Type B pancreatic cell (in vitro differentiated cells): ENCODE measurements at places on chromosomes 7 and 10. TPM values are rescaled to one million over a fixed set of nuclear protein-coding genes. Genes with fewer than 3 reads are reported as not detected.

- no peak for DNase-seq
Observed at GRCh38 chr10:95864906-95865813, 42.6 kb upstream of the CC2D2B start.

TASOR2 gene
- total RNA-seq, result 64.1 and 70.1 TPM in 2 replicates

GRCh38 chr7:41305001-41305400, 397.9 kb downstream of the INHBA start:
- no peak for DNase-seq

DNA sequence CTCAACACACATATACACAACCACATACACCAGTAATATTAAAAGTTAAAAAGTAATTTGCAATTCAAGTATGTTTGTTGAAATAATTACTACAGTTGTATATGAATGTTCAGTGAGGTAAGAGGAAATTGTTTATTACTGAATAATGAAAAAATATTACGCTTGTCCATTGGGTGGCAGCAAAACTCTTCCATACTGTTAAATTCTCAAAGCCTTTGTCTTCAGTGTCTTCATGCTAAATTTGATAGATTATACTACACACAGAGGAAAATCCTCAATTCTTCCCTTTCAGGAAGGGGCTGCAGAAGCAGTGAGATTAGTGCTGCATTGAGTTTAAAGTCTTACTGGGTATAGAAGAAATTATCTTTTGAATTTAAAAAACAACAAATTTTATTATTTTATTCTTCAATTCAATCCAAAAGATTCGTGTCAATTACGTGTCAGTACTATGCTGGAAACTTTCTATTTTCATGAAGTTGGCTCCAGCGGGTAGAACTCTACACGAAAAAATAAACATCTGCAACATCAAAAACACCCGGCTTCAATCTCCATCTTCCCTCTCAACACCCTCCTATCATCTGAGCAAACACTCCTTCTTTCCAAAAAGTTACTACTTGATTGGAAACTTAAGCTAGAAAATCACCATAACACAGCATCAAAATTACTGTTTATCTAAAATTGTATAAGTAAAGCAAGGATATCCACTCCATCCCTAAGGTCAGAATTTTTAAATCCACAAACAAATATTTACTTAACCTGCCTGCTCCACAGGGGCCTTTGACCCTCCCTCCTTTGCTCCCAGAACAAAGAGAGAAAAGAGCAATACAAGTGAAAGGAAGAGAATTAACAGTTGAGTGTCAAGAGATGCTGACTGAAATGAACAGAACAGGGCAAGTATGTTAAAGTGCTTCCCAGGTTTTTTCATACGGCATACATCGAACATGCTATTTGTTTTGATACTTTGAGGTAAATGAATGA, 37.0 kb upstream of the TES start:
- no peak for DNase-seq

- DNase-seq, result no peak
Observed at GRCh38 chr10:61001731-61002122, 57.7 kb upstream of the RHOBTB1 start.

DNA sequence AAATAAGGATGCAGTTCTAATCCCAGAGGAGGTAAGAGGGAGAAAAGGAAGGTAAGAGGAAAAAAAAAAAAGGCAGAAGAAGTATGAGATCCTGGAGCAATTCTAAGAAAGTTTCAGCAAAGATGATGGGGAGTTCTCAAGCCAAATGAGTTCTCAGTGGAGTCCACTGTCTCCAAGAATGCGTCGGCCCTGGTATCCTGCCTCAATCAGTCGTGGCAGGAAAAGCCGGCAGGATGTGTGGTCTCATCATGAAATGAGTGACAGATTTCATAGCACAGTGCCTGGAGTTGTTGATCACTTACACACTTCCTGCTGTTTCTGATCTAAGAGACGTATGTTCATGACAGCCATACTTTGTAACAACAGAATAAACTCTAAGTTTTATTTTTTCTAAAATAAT, 554.9 kb downstream of the NXPH1 start:
- no peak for DNase-seq

ARHGEF5 gene
- 17.2 and 51.2 TPM in 2 replicates for total RNA-seq

DNA sequence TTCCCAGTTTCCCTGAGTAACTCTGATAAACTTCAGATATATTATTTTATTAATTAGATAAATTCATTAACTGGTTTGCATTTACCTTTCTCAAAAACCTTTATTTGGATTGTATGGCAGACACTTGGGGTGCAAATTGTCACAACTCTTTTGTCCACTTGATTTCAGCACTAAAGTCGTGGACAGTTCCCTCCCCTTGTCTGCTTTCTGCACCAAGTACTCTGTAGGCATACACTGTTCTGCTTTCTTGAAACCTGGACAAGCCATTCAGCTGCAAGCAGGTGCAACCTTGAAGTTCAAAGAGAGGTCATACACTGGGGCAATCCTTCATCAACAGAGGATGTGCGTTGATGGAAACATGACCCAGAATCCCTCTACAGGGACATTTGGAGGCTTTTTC, 162.9 kb downstream of the ARL5B start:
- DNase-seq, result no peak

DYDC2 gene
- total RNA-seq, result 1.1 TPM in 1 of 2 replicates, not detected in the other

DNA sequence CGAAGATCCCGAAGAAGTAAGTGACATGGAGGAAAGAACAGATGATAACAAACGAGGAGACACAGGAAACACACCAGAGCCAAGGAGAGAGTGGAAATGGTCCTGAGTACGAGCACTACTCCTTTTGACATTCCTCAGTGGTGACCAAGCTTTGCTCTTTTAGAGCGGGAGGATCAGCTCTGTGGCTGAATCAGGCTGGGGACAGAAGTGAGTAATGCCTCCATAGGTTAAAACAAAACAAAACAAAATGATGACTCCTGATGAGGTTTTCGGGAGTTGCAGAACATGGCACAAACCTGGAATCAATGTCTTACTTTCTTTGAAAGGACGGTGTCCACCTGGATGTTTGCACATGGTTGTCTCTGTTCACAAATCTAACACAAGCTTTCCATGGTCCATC, 30.3 kb upstream of the TCF7L2 start:
- no peak for DNase-seq

DNA sequence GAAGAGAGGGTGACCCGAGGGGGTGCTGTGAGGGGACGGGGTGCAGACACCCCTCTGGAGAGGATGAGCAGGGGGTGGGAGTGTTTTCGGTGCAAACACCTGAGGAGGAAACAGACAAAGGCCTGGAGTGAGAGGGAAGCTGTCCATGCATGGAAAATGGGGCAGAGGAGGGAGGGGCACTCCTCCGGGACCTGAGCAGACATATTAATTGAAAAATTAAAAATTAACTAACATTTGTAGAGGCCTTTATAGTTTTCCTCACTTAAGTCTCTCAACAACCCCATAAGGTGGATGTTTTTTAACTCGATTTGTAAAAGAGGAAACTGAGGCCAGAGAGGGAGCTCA, 1.2 kb downstream of the VPS37D start:
- DNase-seq, result no peak

DNA sequence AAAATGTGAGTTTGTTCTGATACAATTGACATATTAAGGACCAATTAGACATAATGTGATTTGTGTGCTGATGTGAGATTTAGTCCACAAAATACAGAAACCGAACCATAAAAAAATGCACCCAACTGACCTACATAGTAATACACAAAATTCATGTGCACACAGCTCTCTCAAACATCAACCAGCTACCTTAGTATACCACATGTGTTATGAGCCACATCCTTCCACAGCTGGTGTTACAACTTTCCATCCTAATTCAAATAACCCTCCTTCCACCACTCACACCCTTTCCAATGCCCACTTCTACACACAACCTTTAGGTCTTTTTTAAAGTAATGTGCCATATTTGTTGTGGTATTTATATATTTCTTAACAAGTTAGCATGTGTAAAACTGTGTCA, 31.7 kb upstream of the C7orf33 start:
- no peak for DNase-seq

DNA sequence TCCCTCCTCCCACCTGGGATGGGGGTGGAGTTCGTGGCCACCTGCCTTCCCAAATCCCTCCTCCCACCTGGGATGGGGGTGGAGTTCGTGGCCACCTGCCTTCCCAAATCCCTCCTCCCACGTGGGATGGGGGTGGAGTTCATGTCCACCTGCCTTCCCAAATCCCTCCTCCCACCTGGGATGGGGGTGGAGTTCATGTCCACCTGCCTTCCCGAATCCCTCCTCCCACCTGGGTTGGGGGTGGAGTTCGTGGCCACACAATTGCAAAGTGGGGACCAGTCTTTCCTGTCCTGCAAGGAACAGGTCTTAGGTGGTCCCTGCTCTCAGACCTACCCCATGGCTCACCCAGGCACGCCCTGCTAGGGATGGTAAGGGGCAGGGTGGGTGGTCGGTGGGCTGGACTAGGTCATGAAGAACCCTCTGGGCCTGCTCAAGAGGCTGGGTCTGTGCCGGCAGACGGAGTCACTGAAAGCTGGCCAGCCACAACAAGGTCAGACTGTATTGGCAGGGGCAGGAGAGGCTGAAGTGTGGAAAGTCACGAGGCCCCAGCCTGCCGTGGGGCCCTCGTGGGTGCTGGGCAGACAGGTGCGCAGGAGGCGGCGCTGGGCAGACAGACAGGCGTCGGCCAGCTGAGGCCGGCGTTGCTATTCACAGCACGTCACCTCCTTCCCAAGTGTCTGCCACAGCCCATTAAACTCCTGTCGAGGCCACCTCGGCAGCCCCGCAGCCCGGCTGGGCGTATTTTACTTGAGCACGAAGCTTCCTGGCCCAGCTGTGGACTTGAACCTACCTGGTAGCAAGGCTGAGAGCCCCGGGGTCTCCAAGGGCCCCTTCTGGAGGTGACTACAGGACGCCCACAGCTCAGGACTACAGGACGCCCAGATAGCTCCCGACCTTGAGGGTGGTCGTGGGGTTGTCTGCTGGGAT, 4.1 kb downstream of the KNDC1 start:
- DNase-seq, result no peak

DNA sequence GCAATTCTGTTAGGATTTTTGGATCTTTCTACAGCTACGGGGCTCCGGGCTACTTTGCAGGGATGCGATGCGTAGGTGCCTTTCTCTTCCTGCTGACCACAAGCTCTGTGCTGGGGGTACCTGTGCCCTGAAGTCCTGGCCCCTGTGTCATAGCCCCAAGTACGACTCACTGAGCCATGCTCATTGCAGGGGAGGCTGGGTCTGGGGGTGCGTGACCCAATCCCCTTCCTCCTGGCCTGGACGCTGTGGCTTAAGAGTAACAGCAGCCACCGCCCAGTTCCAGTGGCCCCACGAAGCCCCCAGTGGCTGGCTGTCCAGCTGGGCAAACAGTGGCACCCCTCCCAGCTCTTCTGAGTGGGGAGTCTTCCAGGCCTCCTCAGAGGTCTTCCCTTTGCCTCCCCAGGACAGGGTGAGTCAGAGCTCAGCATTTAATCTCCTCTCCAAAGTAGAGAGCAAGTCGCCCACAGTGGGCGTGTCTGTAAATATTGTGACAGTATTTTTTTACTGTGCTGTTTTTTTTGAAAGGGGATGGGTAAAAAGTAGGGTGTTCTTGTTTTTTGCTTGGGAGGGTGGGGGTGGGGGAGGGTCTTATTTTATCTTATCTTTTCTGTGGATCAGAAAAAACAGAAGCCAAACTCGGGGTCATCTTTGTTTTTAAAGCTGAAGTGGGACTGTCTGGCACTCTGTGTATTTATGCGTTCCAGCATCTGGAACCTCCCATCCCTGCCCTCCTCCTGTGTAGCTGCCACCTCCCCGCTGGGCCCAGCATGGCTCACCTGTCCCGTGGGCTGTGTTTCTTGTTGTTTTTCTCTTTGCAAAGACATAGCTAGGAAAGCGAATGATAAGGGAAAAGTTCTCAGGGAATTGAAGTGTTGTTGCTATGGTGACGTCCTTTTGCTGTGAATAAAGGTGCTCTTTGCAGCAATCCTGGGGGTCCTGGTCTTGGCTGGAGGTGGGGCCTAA, 8.2 kb downstream of the LFNG start:
- DNase-seq, result no peak

GRCh38 chr7:75928568-75928914, 13.6 kb downstream of the POR start:
- no peak for DNase-seq

ITGB8 gene
- total RNA-seq, result 15.6 and 23.3 TPM in 2 replicates

GJD4 gene
- 0.17 TPM in 1 of 2 replicates, not detected in the other for total RNA-seq

DNA sequence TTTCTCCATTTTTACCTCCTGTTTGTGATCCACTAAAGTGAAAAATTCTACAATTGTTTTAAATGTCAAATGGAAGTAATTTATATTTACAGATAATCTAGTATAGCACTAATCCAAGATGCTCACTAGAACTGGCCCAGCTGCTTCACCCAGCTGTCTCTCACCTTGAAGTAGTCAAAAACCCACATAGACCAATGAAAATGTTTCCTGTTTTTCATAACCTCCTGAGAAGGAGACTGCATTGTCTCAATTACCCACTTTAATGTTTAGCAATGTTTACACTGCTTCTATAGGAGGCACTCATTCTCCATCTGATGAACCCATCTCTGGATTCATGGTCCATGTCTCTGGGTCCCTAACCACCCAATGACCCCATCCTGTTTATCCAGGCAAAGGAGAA, 56.1 kb upstream of the ADO start:
- DNase-seq, result no peak

DNA sequence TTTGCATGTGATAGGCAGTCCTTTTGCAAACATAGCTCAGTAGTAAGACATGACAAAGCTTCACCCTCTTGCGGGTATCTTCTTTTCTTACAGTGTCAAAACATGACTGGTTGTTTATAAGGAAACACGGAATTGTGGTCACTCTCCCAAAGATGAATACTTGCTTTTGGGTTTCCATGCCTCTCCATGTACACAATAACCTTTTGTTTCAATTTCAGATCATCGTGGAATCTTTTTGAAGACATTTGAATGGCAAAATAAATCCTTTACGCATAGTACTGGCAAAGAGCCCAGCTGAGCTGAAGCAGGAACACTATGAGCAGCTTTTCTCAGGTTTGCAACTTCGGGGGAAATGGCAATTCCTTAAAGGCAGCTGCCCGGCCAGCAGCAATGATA, 156.8 kb upstream of the FRMD4A start:
- no peak for DNase-seq

SLC39A12 gene
- not detected in 2 replicates for total RNA-seq

DNA sequence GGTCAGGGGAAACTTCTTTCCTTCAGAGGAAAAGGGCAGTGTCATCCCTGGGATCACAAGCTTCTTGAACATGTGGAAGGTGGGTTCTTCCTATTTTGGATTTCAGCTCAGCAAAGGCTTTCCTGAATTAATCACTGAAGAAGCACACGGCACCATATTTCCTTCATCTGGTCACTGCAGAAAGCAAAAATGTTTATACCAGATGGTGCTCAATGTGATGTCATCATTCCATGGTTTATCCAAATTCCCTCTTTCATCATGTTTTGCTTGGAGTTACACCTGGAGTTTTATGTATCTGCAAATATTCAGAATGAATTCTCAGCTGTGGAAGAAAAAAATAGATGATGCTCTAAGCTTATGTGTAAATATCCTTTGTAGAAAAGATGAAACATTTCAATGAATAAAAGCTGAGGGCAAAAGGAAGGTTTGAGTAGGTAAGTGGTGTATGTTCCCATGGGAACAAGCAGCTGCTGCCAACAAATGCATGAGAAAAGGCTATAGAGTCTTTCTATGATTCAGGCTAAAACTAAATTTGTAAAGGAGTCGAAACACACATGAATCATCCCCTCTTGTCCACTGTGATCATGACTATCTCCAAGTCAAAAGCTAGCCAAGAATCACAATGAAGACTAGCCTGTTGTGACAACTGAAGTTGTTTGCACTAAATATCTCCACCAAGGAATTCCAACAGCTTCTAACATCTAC, 26.9 kb upstream of the BPGM start:
- DNase-seq, result no peak

LRIT1 gene
- total RNA-seq, result not detected in 2 replicates

GRCh38 chr7:63117-63480, 129.3 kb upstream of the FAM20C start:
- DNase-seq, result no peak

GRCh38 chr10:668786-669485, 20.5 kb downstream of the DIP2C start:
- DNase-seq, result peak; percentile 53

RBP3 gene
- not detected in 2 replicates for total RNA-seq
